Jurkat, Clone E6-1 (cell line): ENCODE measurements at places on chromosomes 7 and 10.

DNA sequence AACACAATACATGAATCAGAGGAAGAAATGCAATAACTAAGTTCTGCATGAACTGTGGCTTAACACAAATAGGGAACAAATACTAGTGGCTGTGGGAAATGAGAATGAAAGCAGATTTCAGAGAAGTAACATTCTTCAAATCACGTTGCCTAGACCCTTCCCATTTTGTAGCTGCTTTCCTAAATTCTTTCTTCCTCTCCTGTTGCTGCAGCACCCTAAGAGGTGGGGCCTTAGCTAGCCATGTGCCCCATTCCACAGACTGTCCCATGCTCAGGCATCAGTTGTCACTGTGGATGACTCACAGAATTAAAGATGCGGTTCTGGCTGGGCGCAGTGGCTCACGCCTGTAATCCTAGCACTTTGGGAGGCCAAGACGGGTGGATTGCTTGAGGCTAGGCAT is 704.7 kb upstream of the C7orf33 start:
- no peak for DNase-seq

GRCh38 chr10:44882166-44882720 is 28.9 kb upstream of the TMEM72 start:
- no peak for DNase-seq

DNA sequence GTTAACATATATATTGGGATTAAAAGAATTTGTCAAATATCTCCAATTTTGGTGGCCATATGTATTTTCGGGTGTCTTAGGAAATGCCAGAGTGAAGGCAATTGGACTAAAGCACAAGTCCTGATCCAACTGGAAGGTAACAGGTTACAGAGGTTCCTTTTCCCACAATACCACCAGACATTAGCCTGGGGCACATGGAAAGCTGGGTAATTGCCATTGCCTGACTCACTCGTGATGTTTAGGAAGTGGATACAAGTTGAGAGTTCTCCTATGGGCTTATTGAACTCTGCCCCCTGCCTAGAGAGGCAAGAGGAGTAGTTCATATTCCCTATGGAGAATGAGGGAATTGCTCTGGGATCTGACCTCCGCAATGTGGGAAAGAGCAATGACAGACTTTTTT is 5.7 kb downstream of the DNAH11 start:
- DNase-seq, result no peak

GRCh38 chr7:14158111-14158510 is 168.6 kb upstream of the ETV1 start:
- no peak for DNase-seq

GRCh38 chr7:84105586-84105985 is 89.0 kb downstream of the SEMA3A start:
- DNase-seq, result no peak

DNA sequence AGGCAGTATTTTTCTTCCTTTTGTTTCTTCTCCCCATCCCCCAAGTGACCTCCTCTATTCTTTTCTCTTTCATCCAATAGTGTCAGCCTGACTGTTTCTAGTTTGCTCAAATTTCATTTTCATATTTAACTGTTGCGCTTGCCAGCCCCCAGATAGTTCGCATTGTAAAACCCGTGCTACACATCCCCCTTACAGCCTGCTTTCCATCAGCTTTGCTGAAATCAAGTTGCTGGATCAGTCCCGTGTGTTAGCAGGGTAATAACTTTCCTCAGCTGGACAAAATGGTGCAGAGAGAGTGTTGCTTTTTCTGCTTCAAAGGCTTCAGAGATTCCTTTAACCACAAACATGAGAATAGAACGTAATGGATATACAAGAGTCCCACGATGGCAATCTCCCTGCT is 180.6 kb upstream of the NPVF start:
- no peak for DNase-seq

DNA sequence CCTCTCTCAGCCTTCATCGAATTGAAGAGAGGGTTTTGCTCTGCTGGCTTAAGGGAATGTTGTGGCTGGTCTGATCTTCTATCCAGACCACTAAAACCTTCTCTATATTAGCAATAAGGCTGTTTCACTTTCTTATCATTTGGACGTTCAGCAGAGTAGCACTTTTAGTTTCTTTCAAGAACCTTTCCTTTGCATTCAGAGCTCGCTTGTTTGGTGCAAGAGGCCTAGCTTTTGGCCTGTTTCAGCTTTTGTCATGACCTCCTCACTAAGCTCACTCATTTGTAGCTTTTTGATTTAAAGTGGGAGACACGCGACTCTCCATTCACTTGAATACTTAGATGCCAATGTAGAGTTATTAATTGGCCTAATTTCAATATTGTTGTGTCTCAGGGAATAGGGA is 3.9 kb downstream of the MPP7 start:
- DNase-seq, result no peak

GRCh38 chr10:74081192-74081803 is 69.3 kb downstream of the AP3M1 start:
- DNase-seq, result peak; percentile 45

DNA sequence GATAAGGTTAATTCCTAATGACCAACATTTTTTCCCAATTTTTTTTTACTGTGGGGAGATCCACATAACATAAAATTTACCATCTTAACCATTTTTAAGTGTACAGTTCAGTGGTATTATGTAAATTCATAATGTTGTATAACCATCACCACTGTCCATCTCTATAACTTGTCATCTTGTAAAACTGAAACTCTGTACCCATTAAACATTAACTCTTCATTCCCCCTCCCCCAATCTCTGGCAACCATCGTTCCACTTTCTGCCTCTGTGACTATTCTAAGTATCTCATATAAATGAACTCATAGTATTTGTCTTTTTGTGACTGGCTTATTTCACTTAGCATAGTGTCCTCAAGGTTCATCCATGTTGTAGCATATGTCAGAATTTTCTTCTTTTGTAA is 46.0 kb upstream of the HPS1 start:
- no peak for DNase-seq

DNA sequence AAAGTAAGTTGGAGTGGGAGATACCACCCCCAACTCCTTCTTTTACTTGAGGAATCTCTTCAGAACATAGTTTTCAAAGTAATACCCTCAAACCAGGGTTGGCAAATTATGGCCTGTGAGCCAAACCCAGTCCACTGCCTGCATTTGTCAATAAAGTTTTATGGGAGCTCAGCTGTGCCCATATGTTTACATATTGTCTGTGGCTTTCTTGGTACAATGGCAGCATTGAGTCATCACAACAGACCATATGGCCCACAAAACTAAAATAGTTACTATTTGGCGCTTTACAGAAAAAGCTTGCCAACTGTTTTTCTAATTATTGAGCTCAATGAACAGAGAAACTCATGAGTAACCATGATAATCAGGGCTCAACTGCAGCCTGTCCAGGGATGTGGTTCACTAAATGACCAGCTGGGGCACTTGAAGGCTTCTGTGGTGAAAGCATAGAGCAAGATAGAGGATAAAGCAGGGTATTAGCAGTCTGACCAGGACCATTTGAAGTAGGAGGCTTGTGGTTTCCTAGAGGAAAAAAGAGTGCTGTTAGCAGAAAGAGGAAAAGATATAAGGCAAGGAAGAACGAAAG is 196.0 kb upstream of the GRB10 start:
- DNase-seq, result no peak

DNA sequence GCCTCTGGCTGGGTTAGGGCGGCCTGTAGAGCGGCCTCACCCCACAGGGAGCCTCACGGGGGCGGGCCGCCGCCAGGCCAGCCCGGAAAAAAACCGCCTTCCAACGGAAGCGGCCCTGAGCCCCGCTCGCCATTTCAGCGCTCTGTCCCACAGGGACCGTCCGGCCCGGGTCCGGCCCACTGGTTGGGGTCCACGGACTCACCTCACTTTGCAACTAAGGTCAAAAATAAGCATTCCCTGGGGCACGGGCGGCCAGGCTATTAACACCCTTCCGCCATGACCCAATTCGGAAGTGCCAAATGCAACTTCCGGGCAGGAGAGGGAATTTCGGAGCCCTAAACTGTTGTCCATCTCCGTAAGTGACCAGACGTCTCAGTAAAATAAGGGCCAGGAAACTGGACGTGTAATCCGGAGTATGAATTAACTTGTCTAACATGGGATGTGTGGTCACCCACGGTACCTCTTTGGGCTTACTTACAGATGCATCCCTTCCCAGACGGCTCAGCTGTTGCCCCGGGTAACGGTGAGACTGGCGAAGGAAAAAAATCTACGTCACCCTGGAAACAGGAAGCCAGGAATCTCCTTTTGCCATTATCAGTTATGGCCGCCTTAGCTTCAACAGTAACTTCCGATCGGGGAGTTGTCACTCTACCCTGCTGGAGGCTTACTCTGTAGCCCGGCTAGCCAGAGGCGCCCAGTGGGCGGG is at the start of gene BBIP1:
BBIP1 (minus strand) TSS at position 538 of the 706 bp plus-strand sequence. CDS start 1,023 bp downstream, outside the sequence.
- peak; percentile 100 for DNase-seq

GRCh38 chr10:5933909-5934546 is 43.3 kb downstream of the IL15RA start:
- no peak for DNase-seq

- no peak for DNase-seq
These were observed 31.2 kb downstream of the TRRAP start for GRCh38 chr7:98909487-98909886.

GRCh38 chr7:22791204-22792158 is 31.2 kb downstream of the TOMM7 start:
- no peak for DNase-seq

DNA sequence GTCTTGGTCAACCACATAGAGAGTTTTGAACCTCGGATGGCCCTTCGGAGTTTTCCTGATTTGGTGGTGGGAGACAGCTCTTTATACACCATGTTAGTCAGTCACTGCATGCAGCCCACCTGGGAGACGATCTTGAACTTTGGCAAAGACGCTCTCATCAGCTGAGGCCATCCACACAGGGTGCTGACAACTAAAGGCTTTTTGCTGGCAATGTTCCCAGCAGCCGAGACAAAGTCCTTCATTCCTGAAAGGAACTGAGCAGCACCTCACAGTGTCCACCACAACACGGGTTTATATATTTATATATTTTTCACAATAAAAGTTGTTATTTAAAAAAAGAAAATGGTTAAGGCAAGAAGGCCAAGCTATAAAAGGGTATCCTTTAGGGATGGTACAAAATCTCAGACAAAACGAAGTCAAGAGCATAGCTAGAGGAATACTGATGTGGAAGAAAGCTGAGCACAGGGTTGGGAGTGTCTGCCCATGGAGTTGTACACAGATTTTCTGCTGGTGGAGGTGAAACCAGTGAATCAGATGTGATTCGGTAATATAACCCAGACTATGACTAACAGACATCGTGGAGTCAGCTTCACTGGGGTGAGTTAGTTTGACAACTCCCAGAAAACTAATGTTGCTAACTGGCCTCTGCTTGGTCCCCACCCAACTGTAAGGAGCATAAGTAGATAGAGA is 27.4 kb upstream of the CAPZA2 start:
- no peak for DNase-seq

DNA sequence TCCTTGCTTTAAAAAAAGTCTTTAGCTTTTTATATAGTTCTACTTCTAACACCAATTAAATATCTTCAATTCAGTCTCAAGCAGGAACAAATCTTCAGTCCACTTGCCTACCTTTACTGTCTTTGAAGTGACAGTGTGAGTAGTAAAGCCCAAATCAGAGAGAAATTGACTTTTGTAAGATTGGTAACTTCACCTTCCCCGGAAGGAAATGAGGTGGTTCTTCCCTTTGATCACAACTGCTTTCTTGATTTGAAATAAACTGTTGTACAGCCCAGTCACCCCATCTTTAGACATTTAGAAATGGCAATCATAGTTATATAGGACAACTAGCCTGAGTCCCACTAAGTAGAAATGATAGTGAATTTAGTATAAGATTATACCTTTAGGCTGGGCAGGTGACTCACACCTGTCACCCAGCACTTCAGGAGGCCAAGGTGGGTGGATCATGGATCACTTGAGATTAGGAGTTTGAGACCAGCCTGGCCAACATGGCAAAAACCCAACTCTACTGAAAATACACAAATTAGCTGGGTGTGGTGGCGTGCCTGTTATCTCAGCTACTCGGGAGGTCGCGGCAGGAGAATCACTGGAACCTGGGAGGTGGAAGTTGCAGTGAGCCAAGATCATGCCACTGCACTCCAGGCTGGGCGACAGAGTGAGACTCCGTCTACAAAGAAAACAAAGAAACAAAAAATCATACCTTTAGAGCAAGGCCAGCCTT is 4.7 kb downstream of the FAS start:
- no peak for DNase-seq

DNA sequence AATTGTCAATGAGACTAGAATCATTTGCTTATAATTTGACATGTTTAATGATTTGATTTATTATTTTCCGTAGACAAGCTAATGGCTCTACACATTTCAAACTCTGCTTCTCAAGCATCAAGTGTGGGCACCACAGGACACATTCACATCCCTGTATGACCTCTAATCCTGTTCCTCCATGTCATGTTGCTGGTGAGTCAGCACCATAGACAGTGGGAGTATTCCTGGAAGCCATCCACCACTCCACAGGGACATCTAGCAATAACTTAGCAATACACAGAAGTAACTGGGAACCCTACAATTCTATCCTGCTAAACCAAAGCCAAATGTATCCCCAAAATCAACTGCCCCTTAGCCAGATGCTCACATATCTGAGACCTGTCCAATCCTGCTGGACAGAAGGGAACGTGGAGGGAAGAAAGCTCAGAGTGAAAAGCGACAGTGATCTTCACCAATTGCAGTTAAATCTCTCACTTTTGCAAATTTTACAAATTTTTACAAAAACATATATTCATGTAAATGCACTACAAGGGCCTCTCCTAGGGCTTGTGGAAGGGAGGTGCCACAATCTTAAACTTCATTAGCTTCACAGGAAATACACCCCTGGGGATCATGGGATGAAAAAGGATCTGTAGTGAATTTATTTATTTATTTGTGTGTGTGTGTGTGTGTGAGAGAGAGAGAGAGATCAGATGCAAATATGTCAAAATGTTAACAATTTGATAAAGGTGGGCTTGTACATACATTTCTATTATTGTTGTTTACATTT is 126.5 kb downstream of the GFRA1 start:
- no peak for DNase-seq

GRCh38 chr7:137879357-137880158 is 32.8 kb upstream of the DGKI start:
- no peak for DNase-seq

- no peak for DNase-seq
These were observed 160.6 kb downstream of the MLLT10 start for GRCh38 chr10:21694631-21695030.

DNA sequence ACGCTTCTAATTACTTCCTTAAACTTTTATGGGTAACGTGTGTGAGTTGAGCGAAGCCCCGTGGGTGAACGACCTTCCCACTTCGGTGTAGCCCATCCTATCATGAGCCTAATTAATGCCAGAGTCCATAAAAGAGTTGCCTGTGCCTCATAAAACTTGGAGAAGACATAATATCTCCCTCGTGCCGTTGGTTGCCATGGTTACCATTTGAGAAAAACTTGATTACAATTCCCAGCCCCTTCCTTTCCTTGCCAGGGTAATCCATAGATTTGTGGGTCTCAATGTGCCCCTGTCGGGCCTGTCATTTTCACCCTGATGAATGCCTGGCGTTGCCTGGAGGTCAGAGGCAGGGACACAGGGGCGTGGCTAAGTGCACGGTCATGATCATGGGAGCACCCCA is 127.1 kb downstream of the GLRX3 start:
- no peak for DNase-seq

GRCh38 chr10:126804396-126804795 is 100.8 kb upstream of the DOCK1 start:
- DNase-seq, result no peak

GRCh38 chr10:89814278-89814677 is 112.9 kb downstream of the KIF20B start:
- DNase-seq, result no peak
